ENCODE measurements at places on chromosomes 6 and 20.
A peak's percentile ranks its signal among the peaks of the same experiment; 100 is the strongest.

DNA sequence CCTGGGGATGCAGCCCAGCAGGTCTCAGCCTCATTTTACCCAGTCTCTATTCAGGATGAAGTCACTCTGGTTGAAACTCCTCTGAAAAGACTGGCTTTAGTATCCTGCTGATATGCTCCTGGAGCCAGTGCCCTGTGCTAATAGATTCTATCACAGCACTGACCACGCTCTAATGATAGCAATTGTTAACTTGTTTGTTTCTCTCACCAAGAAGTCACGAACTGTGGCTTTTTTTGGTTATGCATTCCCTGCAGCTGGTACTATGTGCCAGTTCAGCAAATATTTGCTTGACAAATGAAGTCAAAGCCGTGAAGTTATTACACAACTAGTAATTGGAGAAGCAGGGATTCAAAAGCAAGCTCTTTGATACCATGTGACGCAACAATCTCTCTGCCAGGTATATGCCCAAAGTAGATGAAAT, 754.6 kb downstream of the KIF16B start:
- no peak for DNase-seq

DNA sequence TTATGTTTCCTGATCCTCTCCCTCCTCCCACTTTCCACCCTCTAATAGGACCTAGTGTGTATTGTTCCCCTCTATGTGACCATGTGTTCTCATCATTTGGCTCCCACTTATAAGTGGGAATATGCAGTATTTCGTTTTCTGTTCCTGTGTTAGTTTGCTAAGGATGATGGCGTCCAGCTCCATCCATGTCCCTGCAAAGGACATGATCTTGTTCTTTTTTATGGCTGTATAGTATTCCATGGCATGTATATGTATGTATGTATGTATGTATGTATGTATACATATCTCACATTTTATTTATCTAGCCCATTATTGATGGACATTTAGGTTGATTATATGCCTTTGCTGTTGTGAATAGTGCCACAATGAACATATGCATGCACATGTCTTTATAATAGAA, 188.7 kb downstream of the RFPL4B start:
- no peak for DNase-seq

DNA sequence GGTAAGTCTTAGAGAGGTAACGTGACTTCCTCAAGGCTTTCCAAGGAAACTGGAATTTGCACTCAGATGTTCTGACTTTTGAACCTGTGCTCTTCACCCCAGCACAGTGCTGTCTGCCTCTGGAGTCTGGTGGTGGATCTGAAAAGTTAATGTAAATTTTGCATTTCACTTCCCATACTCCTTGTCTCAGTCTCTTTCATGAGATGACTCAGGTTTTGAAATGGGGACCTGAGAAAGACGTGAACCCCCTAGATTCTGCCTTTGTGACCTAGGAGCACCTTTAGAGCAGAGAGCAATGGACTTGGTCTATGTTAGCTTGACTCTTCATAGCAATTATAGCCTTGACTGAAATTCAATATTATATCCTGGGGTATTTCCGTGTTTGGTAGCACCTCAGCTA, 223.0 kb downstream of the QKI start:
- DNase-seq, result no peak

DNA sequence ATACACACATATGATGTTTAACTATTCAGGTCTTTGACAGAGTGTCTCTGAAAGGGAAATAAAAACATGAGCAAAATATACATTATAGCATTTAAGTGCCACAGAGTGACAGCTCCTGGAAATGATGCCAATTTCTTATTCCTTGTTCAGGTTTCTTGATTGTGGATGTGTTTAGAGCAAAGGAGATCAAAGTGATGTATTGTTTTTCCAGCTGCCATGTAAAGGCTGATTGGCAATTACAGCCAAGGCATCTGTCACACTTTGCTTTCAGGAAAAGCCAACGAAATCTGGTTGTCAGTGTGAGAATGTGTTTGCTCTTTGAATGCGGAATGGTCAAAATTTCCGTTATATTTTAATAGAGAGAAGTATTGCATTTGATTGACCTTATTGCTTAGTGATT, 347.8 kb upstream of the FLRT3 start:
- no peak for DNase-seq

GRCh38 chr20:20740541-20740940, 28.1 kb upstream of the RALGAPA2 start:
- no peak for DNase-seq

GRCh38 chr6:87150406-87150805, 5.0 kb upstream of the ZNF292 start:
- no peak for DNase-seq

- DNase-seq, result no peak
These were observed 487.4 kb downstream of the HAO1 start for GRCh38 chr20:7452890-7453289.

- DNase-seq, result no peak
These were observed 11.9 kb downstream of the PCIF1 start for GRCh38 chr20:45946149-45946970.

DNA sequence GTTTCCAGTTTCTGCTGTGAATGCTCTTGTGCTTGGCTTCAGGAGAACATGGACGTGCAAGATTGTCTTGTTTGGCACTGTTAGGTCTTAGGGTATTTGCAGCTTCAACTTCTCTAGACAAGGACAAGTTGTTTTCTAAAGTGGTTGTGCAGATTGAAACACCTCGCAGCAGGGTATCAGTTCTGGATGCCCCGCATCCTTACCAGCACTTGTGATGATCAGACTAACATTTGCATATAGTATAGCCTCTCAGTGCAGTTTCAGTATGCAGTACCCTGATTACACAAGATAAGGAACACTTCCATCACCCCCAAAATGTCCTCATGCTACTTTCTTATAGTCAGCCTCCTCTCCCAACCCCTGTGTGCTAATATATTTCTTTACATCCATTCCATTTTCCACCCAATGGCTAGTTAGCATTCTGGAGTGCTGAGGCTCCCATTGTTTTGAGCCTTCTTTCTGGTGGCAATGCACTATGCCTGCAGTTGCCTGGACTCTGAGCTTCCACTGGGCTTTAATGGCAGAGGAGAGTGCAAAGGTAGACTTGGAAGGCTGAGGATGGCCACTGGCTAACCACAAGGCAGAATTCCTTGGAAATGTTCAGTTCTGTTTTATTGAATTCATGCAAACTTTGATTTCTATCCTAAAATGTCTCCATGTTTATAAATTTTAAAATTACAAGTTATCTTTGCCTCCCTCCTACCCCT, 35.4 kb downstream of the KIF3B start:
- no peak for DNase-seq

DNA sequence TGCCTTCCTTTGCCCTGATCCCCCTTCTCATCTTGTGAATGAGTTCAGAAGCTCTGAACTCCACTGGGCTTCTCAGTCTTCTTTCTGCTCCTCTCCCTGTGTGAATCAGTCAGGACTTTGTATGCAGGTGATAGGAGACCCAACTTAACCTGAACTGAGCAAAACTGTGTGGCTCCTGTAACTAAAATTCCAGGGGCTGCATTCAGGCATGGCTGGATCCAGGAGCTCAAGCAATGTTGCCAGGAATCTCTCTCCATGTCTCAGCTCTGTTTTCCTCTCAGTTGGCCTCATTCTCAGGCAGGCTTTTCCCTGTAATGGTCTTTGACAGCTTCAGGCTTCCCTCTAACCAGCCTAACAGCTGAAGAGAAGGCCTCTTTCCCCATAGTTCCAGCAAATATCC, 50.9 kb upstream of the ZNFX1 start:
- no peak for DNase-seq

GRCh38 chr6:136611133-136611532, 60.9 kb upstream of the MAP7 start:
- no peak for DNase-seq

DNA sequence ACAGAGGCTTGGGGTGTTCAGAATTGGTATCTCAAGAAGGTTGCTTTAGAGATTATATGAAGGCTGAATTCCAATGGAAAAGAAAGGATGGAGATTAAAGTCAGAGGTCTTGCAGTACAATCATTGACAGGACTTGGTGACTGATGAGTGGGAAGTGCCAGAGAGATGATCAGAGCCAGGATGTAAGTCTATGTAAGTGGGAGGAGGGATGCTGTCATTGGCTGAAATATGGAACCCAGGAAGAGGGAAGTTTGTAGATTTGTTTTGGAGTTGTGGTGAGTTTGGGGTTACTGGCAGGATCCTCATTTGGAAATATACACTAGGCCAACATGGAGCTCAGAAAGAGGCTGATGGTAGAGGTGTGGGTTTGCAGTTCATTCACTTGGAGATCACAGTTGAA, 23.8 kb upstream of the TNFAIP3 start:
- DNase-seq, result no peak

DNA sequence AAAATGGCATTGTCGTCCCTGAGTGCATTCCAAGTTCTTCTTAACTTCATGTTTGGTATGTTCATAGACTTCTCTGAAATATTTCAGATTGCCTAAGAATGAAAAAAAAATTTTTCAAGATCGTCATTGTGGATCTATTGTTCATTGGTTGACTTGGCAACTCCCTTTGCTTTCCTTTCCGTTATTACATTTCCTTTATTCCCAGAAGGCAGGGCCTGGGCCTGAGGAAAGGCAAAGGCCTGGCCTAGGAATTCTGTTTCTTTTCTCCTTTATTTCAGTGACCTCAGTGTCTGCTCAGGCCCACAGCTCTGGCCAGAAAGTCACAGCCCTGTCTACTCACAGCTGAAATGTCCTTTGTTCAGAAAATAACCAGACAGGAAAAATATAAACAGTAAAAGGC, 401.6 kb upstream of the PLCB4 start:
- no peak for DNase-seq

- no peak for DNase-seq
These were observed 41.3 kb upstream of the QKI start for GRCh38 chr6:163373240-163373639.

DNA sequence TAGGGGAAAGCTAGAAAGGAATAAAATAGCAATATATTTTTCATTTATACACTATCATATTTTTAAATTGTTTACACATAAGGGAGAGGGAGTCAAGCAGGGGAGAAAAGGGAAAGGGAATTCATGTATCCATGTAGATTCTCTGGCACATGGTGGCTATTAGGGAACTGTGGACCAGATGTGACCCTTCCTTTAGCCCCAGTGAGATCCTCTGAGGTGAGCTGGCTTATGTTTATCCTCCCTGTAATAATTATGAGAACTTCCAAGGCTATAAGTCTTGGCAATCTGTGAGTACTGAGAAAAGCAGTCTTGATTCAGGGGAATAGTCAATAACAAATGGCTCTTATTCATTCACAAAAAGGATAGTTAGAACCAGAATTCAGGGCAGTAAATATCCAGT, 42.6 kb downstream of the TSBP1 start:
- no peak for DNase-seq

DNA sequence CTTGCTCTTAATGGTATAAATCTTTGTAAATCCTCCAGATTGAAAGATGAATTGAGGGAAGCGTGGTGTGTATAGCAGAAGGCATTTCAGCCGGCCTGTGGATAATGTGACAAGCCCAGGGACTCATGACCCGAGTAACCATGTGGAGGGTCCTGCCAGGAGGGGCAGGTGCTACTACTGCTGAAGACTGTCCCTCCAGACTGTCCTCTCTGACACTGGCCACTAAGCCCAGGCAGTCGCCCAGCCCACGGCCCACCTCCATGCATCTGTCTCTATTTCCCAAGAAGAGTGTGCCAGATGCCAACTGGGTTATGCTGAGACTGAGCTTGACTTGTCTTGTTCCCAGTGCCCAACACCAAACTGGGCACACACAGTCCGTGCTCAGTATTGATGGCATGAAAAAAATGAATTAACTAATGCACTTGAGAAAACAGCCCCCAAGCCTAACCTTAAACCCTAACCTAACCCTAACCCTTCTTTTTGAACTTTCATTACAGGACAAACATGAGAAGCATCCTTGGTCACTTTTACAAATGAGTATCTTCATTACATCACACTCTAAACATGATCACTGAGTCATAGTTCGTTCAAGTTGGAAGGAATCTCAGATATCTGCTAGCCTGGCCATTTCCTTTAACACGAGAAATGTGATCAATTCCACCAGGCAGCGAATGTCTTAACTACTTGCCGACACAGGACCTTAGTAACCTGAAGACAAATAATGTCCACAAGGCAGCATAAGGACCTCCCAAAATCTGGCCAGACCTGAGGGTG, 182.2 kb upstream of the RREB1 start:
- DNase-seq, result no peak

- no peak for DNase-seq
These were observed 28.8 kb downstream of the DEK start for GRCh38 chr6:18235524-18235923.

GRCh38 chr6:166313255-166314070, 5.3 kb upstream of the PRR18 start:
- no peak for DNase-seq

DNA sequence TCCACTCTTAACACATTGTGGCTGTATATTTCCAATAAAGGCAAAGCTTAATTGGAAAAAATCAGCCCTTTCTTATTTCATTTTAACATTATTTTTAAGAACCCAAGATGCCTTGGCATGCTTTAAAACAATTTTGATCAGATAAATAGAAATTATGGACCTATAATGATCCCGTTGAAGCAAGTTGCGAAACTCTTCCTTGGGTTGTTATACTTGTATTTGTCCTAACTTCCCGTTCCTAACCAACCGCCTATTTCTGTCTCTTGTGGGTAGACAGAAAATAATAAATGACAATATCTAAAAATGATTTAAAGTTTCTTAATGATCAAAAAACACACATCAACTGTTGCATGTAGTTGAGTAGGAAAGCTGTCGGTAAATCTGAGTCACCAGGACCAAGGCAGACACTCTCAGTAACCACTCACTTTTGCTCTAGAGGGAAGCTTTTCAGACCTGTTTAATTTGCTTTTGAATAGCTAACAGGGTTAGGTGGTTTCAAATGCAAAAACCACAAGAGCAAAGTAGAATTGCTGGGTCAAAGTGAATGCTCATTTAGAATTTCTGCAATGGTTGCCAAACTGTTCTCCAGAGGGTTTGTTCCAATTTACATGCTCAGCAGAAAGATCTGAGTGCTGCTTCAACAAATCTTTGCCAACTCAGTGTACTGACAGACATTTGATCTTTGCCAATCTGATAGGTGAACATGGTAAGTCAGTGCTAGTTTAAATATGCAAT, 34.2 kb upstream of the KCNK5 start:
- DNase-seq, result no peak

DNA sequence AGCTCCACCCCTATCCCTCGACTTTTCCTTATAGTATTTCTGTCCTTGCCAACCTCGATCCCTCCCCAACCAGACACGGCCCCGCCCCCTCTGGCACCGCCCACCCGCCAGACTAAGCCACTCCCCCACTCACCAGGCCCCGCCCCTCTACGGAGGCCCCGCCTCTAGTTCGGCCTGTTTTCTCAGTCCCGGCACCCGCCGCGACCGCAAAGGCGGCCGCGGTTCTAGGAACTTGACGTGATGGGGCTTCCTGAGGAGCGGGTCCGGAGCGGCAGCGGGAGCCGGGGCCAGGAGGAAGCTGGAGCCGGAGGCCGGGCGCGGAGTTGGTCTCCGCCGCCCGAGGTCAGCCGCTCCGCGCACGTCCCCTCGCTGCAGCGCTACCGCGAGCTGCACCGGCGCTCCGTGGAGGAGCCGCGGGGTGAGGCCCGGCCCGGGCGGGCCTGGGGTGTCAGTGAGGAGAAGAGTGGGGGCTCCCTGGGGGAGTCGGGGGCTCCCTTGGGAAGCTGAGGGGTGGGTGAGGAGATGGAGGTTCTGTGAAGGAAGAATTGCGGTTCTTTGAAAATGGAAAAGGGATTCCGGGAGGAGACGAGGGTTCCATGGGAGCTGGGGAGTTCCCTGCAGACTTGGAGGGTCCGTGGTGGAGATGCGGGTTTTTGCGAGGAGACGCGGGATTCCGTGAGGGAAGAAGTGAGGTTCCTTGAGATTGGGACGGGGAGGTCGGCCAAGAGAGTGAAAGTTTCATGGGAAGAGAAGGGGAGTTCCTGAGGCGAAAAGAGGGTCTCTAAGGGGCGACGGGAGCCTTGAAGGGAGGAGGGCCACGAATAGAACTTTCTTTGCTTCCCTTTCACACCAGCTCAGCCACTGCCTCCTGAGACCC, at the start of gene ACSS2:
TSS of gene ACSS2 (plus strand) at position 207 of the 877 bp plus-strand sequence. CDS start at position 241, 34 bp downstream.
- peak; percentile 72 for DNase-seq
